ENCODE measurements at places on chromosomes 2 and 18.

DNA sequence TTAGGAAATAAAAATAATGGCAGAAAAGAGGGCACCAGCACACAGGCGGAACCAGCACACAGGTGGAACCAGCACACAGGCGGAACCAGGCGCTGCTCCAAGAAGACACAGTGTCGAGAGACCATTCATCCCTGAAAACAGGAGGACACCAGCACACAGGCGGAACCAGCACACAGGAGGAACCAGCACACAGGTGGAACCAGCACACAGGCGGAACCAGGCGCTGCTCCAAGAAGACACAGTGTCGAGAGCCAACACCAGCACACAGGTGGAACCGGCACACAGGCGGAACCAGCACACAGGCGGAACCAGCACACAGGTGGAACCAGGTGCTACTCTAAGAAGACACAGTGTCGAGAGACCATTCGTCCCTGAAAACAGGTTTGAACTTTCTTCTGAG is 115.5 kb upstream of the TMEM18 start:
- no peak for DNase-seq

DNA sequence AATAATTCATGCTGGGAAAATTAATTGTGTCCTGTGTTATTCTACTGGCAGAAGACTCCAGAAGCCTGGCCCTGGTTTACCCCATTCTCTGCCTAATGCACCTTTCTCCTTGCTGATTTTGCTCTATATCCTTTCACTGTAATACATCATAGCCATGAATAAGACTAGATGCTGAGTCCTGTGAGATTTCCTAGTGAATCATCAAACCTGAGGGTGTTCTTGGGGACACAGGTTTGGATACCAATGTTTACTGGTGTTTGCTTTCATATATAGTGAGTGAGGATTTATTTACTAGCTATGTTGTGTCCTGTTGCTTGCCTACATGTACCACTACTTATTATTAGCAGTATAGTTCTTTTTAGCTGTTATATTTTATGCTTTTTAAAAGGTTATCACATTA is 6.5 kb downstream of the METTL5 start:
- no peak for DNase-seq

- DNase-seq, result no peak
These were observed 359.5 kb upstream of the FAM98A start for GRCh38 chr2:33958591-33958990.

- DNase-seq, result no peak
These were observed 176.4 kb downstream of the ALK start for GRCh38 chr2:29744976-29745375.

DNA sequence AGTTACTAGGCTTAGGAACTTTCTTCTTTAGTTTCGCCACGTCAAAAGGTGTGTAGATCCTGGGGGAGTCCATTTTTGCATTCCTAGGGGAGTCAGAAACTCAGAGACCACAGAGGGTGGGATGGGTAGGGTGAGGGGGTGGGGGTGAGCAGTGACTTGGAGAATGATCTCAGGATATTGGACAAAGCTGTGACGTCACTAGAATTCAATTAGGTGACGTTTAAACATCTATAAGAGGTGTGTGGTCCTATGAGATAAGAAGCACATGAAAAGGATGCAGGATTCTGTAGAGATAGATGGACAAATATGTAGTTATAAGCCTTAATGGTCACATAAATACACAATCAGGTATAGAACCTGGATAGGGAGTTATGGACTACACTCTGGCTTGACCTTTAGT is 21.5 kb downstream of the SLC4A3 start:
- no peak for DNase-seq

DNA sequence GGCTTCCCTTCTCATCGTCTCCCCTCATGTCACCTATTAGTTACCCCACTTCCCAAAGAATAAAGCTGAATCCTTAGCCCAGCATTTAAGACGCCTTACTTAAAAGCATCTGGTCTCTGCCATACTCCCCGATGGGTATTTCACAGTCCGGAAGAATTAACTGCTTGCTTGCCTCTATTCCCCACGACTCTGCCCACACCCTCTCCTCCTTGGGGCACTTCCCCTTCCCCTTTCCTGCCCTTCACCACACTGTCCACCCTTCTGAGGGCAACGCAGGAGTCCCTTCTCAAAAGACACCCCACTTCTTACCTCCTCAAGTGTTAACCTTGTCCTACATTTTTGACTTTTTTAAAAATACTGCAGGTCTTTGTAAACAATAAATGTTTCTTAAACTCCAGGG is 60.1 kb upstream of the RMP24 start:
- no peak for DNase-seq

- DNase-seq, result no peak
These were observed 157.1 kb downstream of the PRPF40A start for GRCh38 chr2:152560166-152560565.

DNA sequence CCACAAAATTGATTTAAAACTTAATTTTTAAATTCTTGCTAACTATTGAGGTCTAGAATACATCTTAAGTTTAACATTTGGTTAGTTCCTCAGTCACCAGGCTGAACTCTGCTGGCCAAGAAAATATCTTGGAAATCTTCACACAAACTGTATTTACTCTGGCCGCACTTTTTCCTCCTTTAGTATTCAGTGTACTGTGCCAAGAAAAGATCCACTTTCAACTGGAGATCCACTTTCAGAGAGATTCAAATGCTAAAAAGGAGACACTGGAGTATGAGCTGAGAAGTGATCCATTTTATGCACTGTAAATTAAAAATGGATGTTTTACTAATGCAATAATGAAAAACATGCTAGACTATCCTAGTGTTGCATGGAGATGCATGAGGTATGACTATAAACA is 98.1 kb downstream of the ANTXR1 start:
- DNase-seq, result no peak

DNA sequence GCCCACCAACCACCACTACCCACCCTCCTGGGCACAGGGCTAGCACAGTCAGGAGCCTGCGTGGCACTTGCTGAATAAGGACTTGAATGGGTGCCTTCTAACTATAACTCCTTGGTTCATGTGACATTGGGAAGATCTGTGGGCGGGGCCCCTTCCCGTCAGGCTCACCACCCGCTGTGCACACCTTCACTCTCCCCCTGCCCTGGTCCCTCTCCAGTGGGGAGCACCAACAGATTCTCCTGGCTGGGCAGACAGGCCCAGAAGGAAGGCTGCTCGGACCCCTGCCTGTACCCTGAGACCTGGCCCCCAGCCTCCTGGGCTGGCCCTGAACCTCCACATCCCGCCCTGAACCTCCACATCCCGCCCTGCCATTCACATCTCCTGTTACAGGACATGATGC is 33.4 kb upstream of the POMC start:
- DNase-seq, result no peak

- DNase-seq, result no peak
These were observed 763.6 kb upstream of the LRRTM1 start for GRCh38 chr2:81068144-81068543.

- no peak for DNase-seq
These were observed 771.9 kb downstream of the ERBB4 start for GRCh38 chr2:211766689-211767088.

DNA sequence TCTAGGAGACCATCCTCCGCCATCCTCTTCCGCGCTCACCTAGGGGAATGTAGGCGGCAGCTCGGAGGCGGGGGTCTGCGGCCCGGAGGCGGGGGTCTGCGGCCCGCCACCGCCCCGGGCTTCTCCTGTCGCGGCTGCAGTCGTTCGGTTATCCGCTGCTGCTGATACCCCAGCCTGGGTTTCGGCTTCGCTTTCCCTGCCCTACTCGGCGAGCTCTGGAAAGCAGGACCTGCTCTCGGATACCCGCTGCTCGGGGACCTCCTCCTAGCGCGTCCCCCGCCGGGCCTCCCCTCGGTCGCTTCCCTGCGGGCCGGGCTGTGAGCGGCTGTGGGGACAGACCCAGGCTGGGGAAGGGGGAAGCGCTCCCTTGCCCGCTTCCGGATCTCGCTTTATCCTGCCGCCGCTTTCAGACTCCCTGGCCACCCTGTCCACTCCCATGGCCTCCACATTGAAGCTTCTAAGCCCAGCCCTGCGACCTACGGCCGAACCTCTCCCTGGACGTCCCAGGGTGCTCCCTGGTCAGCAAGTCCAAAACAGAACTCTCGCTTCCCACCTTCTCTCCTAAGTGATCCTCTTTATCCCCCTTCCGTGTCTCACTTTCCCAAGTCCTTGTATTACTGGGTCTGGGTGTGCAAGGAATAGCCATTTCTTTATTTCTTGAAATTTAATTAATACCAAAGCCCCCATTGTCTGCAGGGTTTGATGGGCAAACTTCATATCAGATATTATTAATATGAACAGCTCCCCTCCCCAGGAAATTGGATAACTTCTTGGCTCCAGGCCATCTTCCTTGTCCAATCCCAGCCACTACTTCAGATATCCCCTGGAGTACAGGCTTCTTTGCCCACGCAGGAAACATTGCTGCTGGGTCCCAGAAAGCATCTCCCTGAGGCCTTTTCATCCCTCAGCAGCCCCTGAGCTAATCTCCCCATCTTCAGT is 769 bp downstream of the FKBP1B start:
- DNase-seq, result no peak

DNA sequence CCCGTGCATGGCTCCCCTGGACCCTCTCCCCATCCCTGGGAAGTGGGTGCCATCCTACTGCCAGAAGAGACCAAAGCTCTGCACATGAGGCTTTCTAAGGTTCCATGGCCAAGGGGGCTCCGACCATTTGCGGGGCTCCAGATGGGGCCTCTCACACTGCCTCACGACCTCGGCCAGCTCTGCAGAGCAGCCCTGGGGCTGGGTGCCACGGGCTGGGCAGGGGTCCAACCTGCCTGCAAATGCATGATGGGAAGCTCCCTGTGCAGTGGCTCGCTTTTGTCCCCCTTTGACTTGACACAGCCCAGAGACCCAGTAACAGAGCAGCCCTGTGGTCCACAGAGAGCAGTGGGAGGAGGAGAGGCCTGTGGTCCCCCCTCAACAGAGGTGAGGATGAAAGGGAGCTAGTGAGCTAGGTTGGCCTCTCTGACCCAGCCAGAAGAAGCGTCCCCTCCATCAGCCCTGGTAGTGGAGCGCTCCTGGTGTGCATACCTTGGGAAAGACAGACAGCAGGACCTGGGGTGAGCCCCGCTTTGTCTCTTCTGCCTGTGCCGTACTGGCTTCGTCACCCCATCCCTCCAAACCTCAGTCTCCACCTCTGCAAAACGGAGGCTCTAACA is 174.1 kb downstream of the DDX1 start:
- no peak for DNase-seq

- no peak for DNase-seq
These were observed 33.8 kb downstream of the TMEM182 start for GRCh38 chr2:102795641-102796040.

DNA sequence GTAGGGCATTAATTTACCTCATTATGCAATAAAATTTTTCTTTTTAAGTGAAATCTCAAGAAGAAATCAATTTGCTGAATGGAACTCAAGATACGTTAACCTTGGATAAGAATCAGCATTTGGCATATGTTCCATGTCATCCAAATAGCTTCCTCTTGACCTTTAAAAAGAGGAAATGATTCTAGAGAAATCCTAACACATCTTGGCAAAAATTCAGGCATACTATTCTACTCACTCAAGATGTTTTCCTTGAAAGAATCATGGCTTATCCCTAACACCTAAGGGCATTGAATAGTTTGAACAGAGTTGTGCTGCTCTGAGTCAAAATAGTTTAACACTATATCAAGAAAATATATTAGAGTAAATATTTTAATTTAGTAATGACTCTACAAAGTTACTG is 678.0 kb downstream of the EPHA4 start:
- no peak for DNase-seq

DNA sequence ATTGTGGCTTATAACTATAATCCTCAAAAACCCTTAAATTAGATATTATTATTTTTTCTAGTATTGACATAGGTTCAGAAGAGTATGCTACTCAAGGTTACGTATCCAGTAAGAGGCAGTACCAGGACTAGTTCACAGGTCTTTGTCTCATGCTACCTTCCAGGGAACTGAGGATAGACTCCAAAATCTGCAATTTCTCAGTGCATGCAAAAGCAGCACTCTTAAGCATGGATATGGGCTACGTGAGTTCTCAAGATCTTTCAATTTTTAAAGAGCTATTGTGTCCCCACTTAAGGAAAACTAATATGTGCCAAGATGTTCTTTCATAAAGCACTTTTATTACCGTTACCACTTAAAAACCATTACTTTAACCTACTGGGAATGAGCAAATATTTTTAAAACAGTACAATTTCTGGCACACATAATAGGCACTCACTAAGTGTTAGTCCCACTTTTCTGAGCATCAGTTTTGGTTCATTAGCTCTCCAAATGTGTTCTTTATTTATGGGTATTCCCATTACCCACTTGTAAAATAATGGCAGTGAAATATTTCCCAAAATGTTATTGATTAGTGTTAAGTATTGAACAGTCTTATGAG is 113.8 kb upstream of the TTN start:
- no peak for DNase-seq

DNA sequence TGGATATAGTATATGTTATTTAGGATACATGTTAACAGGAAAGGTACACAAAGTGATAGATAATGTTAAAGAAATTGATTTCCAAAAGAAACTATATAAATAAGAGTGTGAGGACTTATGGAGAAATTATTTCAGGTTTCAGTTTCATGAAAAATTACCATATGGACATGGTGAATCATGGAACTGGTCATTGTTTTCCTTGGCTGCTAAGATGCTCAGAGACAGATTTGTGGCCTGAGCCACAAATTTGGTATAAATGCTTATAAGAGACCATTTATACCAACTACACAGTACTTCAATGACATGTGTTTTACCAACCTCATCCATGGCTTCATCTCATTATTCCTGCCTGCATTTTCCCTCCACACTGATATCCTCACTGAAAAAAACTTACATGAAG is 188.1 kb downstream of the FMNL2 start:
- DNase-seq, result no peak

DNA sequence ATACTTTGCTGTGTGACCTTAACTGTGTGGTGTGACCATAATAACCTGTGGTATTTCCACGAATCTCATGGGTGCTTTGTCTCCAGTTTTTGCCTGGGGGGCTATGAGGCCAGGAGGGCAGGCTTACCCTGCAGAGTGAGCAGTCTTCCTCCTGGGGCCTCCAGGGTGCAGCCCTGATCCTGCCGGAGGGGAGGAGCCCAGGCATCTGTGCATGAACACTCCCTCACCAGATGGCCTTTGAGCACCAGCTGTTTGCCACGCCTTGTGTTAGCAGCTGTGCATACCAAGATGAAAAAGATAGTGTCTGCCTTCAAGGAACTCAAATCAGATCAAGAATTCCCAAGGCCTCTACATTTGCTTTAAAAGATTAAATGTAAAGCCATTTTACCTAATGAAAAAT is 75.0 kb upstream of the RBM44 start:
- DNase-seq, result peak; percentile 43

DNA sequence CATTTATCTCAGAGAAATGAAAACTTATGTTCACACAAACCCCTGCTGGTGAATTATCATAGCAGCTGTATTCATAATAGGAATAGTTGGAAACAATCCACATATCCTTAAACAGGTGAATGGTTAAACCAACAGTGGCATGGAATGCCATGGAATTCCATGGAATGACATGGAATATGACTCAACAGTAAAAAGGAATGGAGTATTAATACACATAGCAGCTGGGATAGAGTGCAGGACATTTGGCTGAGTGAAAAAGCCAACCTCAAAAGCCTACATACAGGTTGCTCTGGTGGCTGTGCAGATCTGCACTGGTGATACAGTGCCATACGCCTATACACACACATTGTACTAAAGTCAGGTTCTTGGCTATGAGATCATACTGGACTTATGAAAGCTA is 69.5 kb downstream of the FAM168B start:
- no peak for DNase-seq

Measured in D721Med (cell line).